CD14-positive monocyte (primary cell): ENCODE measurements at places on chromosomes 11 and 22. TPM values are rescaled to one million over a fixed set of nuclear protein-coding genes. Genes with fewer than 3 reads are reported as not detected.

DNA sequence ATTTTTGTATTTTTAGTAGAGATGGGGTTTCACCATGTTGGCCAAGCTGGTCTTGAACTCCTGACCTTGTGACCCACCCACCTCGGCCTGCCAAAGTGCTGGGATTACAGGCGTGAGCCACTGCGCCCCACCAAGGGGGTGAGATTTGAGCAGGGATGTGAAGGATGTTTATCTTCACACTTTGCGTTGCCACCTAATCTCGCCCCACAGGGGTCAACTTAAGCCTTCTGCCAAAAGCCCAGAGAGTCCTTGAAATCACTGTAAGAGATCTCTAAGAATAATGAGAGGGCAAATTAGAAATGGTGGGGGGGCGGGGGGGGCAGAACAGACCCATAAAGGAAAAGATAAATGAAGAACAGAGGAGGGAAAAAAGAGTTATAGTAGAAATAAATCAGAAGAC lies 158.3 kb upstream of the TIMP3 start:
- DNase-seq = no peak

- no peak for DNase-seq
These were observed 111.2 kb downstream of the ZNF280B start for GRCh38 chr22:22397292-22397870.

DNA sequence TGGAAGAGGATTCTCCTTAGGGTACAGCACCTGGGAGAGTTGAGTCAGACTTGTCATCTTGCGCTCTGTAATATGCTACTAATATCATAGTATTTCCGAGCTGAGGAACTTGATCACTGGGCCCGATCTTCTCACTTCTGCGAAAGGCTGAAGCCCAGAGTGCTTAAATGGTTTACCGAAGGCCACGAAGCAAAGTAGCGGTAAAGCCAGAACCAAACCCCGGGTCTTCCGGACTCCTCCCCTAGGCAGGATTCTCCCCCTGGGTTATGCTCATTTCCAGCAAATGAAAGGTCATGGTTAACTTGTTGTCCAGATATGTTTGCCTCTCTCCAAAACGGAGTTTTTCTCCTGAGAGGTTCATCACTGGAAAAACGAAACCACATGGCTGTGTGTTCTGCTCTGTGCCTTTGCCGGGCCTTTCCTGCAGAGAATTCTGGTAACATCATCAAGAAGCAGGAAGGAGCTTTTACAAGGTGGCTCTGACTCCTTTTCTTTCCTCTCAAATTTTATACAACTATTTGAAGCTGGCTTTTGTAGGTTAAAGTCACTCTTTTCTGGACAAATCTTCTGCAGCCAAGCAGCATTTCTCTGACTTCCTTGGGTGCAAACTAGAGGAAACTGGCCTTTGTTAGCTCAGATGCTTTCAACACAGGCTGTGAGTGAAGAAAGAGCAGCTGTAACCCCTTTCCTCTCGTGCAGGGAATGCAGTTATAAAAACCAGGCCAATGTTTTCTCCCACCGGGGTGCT lies 35.5 kb downstream of the UBASH3B start:
- peak; percentile 37 for DNase-seq

The RPUSD4 gene
- 9.0 TPM for polyA plus RNA-seq
